SJSA1 (cell line): ENCODE measurements at places on chromosomes 7 and 10.

- DNase-seq: no peak
Observed at GRCh38 chr7:101880282-101881054, 63.0 kb downstream of the CUX1 start.

DNA sequence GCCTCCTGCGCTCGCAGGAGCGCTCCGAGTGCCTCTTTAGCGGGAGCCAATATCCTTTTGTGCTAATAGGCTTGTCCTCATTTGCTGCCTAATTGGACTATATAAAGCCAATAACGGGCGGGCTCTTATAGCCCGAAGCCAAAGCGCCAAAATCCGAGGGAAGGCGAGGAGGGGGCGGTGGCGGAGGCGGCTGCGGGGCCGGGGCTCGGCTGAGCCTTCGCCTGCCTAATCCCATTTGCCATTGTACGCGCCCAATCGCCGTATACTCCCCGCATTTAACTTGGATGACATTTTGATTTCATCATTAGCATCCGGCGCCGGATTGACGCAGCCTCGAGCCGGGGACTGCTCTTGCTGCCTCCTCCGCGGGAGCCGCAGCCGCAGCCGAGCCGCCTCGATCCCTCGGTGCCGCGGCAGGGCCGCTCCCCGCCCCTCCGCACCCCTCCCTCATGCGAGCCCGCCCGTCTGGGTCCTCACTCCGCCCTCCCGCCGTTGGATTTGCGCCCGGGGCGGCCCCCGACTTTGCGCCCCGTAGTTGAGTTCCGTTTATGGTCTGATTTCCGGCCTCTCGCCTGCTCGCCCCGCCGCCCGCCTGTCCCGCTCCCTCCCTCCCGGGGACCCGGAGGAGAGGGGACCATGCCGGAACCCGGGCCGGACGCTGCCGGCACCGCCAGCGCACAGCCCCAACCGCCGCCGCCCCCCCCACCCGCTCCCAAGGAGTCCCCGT lies at the start of gene HMX3:
HMX3 (plus strand) TSS at position 556 of the 727 bp plus-strand sequence; CDS start at position 637, 81 bp downstream.
- peak; percentile 68 for DNase-seq

GRCh38 chr10:3729397-3729976 lies 55.5 kb downstream of the KLF6 start:
- DNase-seq: no peak

- DNase-seq: peak; percentile 99
Observed at GRCh38 chr10:93437086-93437945, 44.8 kb downstream of the MYOF start.

- no peak for DNase-seq
Observed at GRCh38 chr7:142745745-142746144, 3.5 kb upstream of the PRSS1 start.

GRCh38 chr10:100289641-100290040 lies 3.2 kb upstream of the BLOC1S2 start:
- no peak for DNase-seq

DNA sequence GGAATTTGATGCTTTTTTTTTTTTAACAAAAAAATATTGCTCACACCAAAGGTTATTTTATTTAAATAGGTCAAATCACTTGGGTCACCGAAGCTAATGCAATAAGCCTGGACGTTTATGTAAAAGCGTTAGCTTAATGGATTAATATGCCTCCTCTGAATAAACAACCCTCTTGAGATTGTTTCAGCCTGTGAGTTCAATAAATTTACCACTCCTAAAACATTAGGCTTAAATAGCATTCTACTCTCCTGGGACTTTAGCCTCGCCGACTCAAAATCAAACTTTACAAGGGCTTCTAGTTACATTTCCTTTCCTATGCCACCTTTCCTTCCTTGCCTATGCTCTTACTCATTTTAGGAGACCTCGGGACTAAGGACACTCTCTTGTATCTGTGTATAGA lies 79.3 kb downstream of the DNAJB9 start:
- DNase-seq: no peak

DNA sequence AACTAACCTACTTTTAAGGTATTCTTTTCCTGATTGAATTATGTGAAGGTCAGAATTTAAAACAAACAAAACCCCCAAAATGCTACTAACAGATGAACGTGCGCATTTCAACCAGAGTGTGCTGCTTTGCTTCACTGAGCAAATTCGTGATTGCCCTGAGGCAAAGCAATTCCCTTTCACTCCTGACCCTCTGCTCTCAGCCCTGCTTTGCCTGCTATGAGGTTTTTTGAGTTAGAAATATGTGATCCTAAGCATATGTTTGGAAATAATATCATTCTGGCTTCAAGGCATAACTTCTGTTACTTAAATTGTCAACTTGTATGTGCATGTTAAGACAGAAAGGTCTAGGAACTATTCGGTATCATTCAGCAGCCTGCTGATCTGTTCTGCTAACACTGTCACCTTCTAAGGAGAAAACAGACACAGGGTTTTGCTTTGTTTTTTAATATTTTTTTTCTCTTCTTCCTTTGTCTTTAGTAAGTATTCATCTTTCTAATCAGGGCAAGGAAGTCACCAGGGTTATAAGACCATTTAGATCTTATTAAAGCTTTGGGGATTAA lies 124.2 kb downstream of the GNAT3 start:
- DNase-seq: no peak

DNA sequence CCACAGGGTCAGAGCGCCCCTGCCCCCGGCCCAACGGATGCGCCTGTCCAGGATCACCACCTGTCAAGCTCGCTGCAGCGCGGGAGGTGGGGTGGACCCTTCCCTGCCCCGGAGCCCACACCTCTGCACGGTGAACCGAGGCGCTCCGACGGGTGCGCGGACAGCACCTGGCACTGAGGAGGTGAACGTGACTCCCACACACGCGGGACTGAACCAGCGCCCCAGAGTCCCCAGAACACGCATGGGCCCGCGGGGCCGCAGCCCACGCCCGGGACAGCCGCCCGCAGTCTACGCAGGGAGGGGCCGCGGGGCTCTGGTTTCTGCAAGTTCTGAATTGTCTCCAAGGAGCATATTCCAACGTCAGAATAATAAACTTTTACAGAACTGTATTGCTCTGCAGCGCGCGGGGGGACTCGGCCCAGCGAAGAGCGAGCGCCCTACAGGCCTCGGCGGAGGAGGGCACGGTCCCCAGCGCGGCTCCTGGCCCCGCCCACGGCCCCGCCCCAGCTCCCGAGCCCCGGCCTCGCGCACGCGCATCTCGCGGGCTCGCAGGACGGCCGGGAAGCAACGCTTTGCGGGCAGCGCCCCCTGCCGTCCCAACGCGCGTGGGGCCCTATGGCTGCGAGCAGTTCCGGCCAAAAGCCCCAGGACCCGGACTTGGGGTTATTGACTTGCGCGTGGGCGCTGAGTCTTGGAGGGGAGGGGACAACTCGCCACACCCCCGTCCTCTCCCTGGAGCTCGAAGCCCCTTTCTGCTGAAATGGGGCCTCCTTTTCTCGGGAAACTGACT lies 29.7 kb downstream of the OAT start:
- peak; percentile 83 for DNase-seq

DNA sequence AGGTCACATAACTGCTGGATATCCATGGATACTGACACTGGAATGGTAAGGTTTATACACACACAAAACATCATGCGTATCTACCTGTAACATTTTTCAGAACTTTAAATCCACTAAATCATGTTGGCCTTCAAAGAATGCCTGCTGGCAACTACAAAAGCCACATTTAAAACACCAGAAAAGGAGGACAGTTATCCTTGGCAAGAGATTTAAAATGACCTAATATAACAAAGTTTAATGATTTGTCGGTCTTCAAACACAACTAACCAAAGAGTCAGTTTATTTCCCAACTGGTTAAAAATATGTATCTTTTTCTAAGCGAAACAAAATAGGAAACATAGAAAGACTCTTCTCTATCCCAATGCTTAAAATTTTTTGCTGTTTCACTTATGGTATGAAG lies 24.0 kb downstream of the WAPL start:
- DNase-seq: no peak

GRCh38 chr7:69908454-69908853 lies 310.2 kb downstream of the AUTS2 start:
- no peak for DNase-seq

- peak; percentile 50 for DNase-seq
Observed at GRCh38 chr10:58064714-58065528, 202.8 kb downstream of the IPMK start.

GRCh38 chr10:114043532-114044246 lies at the start of gene ADRB1:
TSS of gene ADRB1 (plus strand) at chr10:114043866. CDS start at chr10:114044133, 267 bp downstream.
- DNase-seq: no peak

DNA sequence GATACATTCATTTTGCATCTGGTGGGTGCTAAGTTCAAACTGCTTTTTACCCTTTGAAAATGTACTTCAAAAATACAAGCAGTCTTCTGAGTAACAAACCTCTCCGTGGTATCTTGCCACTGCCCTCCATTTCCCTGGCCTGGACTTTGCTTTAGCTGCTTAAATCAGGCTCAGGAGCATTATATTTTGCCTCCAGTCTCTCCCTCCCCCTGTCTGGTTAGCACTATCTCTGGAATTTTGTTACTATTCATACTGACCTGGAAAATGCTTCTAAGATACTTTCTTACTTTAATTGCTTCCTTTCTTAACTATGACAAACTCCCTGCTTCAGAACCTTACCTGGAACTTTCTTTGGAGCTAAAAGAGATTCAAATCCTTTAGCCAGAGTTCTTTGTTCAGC lies 369.8 kb downstream of the GFRA1 start:
- peak; percentile 6 for DNase-seq

GRCh38 chr7:157817944-157818700 lies 481.3 kb downstream of the DNAJB6 start:
- no peak for DNase-seq

GRCh38 chr10:45627412-45628048 lies 45.0 kb downstream of the ZFAND4 start:
- no peak for DNase-seq

- DNase-seq: no peak
Observed at GRCh38 chr10:119700321-119700954, 25.4 kb upstream of the INPP5F start.

DNA sequence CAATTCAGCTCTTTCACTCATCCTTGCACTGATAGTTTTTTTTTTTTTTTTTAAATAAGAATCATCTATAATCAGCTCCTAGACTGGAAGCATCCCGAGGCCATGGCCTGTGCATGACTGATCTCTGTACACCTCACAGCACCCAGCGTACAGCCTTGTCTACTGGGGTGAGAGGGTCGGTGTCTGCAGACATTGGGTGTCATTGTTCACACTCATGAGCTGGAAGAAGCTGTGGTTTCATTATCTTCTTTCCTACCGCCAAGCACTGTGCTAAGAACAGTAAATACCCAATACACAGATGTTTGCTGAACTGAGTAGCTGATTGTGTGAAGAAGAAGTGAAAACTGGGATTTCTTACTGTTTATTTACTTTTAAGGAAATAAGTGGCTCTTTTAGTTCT lies 123.6 kb downstream of the CLEC2L start:
- DNase-seq: no peak

GRCh38 chr7:149685455-149685854 lies 87.9 kb downstream of the ZNF467 start:
- DNase-seq: no peak

GRCh38 chr10:61399406-61399805 lies 53.8 kb downstream of the TMEM26 start:
- DNase-seq: no peak

DNA sequence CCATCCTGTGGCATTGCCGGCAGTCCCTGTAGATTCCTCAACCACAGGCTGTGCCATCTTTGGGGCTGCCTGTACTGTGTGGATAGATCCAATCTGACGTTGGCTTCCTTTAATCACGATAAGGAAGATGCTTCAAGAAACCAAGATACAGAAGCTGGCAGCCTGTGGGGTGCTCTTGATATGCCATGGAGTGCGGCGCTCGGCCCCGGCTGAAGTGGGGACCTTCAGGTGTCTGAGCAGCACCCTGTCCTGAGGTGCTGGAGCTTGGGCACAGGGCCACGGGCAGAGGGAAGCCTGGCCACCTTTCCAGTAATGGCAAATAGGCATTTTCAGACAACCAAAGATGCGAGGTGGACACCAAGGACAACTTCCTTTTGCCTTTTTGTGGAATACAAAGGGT lies 139.5 kb downstream of the ACTR3B start:
- no peak for DNase-seq

DNA sequence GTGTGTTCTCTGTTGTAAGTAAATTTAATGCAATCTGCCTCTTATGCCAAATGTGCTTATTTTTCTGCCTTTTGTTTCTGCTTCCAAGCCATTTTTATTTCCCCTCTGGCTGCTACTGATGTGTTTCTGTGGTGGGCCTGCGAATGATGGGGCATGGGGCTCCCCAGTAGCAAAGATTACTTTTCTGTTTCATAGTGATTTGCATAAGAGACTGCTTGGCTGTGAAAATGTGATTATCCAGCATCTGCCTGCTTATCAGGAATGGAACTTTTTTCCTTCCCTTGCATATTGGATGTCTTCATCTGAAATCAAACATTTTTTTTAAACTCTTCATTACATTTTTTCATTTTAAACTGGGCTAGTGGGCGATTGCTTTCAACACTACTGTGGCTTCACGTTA lies 57.7 kb upstream of the BTBD16 start:
- no peak for DNase-seq

GRCh38 chr7:149680331-149681025 lies 92.9 kb downstream of the ZNF467 start:
- DNase-seq: no peak

- DNase-seq: peak; percentile 4
Observed at GRCh38 chr10:85995791-85996190, 370.8 kb downstream of the GRID1 start.

GRCh38 chr10:34666008-34666704 lies 148.9 kb downstream of the PARD3 start:
- DNase-seq: peak; percentile 62

- DNase-seq: no peak
Observed at GRCh38 chr10:88865281-88865876, 13.7 kb upstream of the ANKRD22 start.

DNA sequence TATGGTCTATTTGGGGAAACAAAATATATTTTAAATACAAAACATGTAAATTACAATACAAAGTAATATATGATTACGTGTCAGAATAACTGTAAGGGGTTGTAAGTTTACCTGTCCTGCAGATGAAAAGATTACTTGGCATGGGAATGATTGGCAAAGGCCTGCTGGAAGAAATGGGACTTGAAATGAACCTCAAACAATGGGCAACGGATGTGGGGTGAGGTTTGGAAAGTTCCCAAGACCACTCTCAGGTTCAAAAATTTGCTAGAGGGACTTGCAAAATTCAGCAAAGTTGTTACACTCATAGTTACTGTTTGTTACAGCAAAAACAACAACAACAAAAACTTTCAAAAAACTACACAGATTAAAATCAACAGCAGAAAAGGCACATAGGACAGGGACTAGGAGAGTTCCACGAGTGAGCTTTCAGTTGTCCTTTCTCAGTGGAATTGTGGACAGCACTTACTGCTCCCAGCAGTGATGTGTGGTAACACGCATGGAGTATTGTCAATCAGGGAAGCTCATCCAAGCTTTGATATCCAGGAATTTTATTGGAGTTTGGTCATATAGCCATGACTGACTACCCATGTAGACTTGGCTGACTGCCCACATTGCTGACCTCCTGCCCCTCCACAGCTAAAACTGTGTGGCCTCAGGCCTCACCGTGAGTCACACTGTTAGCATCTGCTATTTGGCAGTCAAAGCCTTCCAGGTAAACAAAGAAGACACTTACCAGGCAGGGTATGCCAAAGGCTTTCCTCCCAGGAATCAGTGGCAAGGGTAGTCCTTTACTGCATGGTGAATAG lies 43.8 kb downstream of the EXOC6 start:
- DNase-seq: peak; percentile 93
